ENCODE measurements at places on chromosomes 3 and 15. TPM values are rescaled to one million over a fixed set of nuclear protein-coding genes. Genes with fewer than 3 reads are reported as not detected.

GRCh38 chr3:150746791-150747590 lies 16.0 kb downstream of the SIAH2 start:
- DNase-seq: no peak

TNFAIP8L3 gene
- 48.4 TPM for total RNA-seq

DNA sequence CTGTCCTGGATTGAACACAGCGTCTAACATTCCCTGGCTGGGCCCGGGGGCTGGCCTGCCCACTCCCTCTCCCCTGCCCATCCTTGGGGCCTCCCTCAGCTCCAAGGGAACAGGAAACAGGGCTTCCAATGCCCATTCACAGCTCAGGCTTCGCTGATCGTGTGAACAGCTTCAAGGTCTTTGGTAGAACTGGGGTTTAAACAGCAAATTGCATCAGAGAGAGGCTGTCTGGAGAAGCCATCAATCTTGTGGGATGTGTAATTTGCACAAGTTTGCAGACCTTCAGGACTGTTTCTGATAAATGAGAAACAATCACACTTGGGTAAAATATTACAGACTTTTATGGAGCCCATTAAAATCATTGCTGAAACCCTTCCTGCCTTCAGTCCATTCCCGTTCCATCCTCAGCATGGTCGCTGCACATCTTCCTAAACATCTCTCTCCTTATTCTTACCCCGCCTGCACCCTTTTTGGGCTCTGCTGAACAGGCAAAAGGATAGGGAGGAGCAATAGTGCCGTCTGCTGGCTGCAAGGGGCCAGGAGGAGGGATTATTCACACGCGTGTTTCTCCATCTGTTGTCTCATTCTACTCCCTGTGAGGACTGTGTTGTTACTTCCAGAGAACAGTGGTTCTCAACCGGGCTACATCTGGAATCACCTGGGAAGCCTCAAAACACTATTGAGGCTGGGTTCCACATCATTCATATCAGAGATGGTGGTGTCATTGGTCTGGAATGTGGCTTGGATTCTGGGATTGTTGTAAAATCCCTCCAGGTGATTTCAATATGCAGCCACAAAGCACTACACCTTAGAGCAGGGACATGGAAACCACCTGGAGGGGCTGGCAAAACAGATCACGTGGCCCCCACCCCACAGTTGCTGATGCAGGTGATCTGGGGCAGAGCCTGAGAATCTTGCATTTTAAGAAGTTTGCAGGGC lies 116.3 kb downstream of the CLSTN2 start:
- no peak for DNase-seq

GRCh38 chr3:100060685-100061484 lies 53.4 kb downstream of the FILIP1L start:
- DNase-seq: no peak

CPLX3 gene
- total RNA-seq: not detected
